ENCODE measurements at places on chromosomes 11 and 22.

GRCh38 chr22:33073989-33074418 lies 15.8 kb upstream of the SYN3 start:
- DNase-seq = no peak

DNA sequence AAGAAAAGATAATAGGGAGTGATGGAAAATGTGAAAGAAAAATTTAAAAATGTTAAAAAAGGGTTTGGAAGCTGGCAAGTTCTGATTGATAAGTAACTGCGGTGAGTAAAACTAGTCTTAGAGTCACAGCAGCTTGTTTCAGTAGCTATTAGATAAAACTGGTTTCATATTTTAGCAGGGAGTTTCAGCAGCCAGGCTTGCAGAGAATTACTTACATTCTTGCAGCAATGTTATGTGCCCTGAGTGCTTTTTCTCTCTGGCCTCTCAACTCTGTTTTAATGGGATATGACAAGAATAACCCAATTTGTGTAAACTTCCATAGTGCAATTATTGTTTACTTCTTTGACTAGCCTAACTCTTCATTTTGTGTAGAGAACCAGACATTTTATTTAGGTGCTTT lies 33.6 kb downstream of the PPME1 start:
- DNase-seq = no peak

GRCh38 chr11:36385121-36385970 lies 89.3 kb downstream of the PRR5L start:
- DNase-seq = no peak

- no peak for DNase-seq
These were observed 46.8 kb downstream of the EMSY start for GRCh38 chr11:76491644-76492043.

DNA sequence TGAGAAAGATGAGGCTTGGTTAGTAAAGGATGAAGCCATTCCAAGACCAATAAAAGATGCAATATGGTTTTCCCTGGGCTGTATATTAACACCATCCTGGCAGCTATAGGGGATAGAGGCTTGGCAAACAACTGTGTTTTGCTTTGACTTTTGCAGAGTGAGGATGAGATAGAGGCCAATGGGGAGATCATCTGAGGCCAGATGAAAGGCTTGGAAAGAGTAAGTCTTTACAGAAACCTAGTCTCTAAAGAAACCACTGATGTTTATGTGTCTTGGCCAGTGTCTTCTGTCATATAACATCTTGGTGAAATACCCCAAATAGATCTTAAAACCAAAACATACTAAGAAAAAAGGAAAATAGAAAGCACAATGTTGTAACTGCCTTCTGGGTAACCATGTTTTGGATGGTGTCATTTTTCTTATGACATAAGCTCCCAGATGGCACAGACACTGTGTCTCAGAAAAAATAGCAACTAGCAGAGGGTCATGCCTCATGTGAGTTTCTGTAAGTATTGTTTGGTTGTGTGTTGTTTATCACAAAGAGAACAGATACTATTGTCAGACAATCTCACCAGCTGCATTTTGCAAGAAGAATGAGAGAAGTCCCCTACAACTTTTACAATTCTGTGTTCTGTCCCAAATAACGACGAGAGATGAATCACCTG lies 305.4 kb downstream of the ST3GAL4 start:
- no peak for DNase-seq

All from C1 segment of cervical spinal cord (tissue), 14 donors.